ENCODE measurements at places on chromosomes 4 and X.

DNA sequence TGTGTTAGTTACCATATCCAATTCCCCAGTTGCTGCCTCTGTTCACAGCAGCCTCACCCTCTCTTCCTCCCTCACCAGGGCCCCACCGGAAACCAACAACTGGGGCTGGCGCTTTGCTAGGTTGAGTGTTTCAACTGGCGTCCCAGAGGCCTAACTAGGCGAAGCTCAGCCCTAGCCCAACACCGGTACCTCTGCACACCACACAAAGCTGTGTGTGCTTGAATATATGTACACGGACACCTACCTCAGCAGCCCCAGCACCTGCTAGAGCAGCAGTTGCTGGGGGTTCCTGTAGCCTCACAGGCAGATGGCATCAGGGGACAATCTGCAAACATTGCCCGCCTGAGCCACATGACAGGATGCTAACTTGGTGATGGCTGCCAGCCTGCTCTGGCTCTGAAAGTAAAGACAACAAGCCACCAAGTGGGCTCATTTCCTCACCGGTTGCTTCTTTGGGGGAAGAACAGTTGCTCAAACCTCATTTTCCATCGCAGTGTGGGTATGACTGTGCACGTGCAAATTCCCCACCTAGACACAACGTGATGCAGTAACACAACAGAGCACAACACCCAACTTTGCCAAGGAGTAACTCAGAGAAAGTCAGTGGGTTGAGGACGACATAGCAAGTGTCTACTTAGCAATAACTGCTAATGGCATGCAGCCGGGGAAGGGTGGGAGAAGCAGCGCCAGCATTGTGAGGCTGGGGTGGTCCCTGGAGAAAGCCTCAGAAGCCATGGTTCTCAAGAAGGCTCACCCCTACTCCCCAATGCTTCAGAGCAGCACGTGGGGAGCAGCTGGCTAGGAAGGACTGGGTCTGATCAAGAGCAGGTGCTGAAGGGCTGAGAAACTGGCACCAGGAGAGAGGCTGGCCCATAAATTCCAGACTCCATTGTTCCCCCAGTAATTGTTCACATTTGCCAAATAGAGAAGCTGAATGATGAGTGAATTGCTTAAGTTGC is 139.5 kb downstream of the SH3KBP1 start:
- DNase-seq: no peak

DNA sequence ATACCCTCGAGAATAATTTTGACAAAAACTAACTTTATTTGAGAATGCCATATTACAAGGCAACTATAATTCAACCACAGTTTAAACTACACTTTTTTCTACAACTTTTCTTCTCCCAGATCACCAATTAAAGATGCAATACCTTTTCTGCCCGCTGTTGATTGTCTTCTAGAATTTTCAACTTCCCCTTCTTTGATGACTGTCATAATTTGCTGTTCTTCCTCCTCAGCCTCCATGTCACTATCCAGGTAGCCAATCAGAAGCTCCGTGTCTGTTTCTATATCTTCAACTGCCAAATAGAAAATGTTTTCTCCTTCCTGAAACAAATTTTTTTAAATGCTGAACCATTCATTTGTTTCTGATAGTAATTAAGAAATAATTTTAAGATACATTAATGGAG is 101.5 kb downstream of the PRDM5 start:
- no peak for DNase-seq

GRCh38 chr4:87838205-87838604 is 5.4 kb downstream of the MEPE start:
- no peak for DNase-seq

- no peak for DNase-seq
Observed at GRCh38 chr4:176834531-176834930, 41.8 kb upstream of the VEGFC start.

DNA sequence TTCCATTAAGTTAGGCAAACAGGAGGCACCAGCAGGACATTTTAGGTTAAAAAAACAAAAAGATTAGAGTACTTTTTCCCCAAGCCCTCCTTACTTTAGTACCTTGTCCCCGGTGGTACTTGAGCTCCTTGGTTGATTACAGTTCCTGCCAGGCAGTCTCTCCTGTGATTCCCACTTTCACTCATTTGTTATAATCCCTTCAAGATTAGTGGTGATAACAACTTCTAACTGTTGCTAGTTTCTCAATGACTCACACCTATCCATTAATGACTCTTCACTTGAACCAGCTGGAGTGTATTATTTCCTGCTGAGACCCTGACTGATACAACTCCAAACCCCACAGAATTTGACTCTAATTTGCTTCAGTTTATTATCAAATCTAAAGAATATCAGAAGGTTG is 765.0 kb upstream of the DIAPH2 start:
- no peak for DNase-seq

- DNase-seq: no peak
Observed at GRCh38 chr4:141567326-141567915, 69.0 kb upstream of the IL15 start.

DNA sequence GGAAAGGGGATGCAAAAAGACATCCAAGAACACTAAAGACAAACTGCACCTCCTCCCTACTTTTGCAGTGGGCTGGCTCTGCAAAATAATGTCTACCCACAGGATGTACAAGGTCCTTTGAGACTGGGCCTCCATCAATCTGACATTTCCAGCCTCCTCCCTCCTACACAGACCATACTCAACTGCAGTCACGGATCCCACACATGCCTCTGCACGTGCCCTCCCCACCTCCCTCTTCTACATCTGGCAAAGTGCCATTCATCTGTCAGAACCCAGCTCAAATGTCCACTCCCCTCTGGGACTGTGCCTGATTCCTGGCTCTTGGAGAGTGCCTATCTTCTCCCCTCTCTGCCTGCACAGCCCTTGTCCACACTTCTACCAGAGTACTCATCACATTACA is 50.3 kb downstream of the CHRDL1 start:
- no peak for DNase-seq
